CD4-positive, alpha-beta T cell treated with Interleukin-21 for 1 hour (primary cell): ENCODE measurements at places on chromosomes 1 and 21.
A peak's percentile ranks its signal among the peaks of the same experiment; 100 is the strongest.

GRCh38 chr1:15668089-15668754 lies 15.9 kb upstream of the PLEKHM2 start:
- DNase-seq = no peak

DNA sequence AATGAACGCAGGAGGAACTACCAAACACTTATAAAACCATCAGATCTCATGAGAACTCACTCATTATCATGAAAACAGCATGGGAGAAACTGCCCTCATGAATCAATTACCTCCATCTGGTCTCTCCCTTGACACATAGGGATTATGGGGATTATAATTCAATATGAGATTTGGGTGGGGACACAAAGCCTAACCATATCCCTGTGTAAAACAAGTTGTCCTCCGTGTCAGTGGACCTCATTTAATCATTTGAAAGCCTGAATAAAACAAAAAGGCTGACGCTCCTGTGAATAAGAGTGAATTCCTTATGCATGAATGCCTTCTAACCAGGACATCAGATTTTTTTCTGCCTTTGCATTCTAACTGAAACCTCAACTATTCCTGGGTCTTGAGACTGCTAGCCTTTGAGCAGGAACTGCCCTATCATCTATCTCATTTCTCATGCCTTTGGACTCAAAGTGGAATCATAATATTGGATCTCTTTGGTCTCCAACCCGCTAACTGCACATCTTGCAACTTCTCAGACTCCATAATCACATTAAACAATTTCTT lies 648.8 kb downstream of the ADGRL2 start:
- DNase-seq = no peak

GRCh38 chr1:154141240-154141639 lies 13.6 kb downstream of the NUP210L start:
- no peak for DNase-seq

- DNase-seq = peak; percentile 83
Measured at GRCh38 chr1:52552505-52553361, at the start of gene TUT4. TSS of gene TUT4 (minus strand) at chr1:52553092. CDS start at chr1:52526280, 26,812 bp downstream.

- DNase-seq = no peak
Measured at GRCh38 chr1:161987872-161988271, 35.8 kb downstream of the OLFML2B start.

DNA sequence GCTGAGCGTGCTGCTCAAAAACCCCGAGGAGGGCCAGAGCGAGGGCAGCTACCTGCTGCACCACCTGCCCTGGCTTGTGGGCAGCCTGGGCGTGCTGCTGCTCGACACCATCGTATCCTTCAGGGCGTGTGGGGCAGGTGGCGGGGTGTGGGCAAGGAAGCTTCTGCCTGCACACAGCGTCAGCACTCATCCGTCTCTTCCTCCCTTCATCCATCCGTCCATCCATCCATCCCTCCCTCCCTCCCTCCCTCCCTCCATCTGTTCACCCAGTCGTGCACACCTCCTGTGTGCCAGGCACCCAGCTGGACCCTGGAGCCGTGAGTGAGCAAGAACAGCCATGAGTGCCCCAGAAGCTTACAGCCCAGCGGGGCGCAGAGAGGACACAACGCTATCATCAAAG lies 15.2 kb downstream of the SLC66A1 start:
- DNase-seq = no peak

- no peak for DNase-seq
Measured at GRCh38 chr1:245800901-245801605, 646.3 kb downstream of the KIF26B start.

DNA sequence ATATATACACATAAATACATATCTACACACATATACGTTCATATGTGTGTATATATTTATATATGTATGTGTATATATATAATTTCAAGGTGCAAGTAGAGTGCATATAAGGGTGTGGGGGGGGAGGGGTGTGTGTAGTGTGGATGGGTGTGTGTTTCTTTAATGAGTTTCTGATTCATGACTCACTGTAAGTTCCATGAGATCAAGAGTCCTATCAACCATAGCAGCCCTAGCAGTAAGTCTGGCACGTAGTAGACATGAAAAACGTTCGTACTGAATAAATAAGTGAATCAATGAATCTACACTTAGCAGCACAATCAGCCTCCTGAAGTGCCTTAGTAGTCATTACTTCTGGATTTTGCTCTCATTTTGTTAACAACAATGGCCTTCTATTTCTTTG lies 61.9 kb upstream of the KRTAP11-1 start:
- DNase-seq = no peak

- no peak for DNase-seq
Measured at GRCh38 chr21:44548381-44548780, 2.9 kb downstream of the KRTAP10-2 start.

GRCh38 chr1:109133815-109134214 lies 19.9 kb downstream of the ELAPOR1 start:
- DNase-seq = no peak

DNA sequence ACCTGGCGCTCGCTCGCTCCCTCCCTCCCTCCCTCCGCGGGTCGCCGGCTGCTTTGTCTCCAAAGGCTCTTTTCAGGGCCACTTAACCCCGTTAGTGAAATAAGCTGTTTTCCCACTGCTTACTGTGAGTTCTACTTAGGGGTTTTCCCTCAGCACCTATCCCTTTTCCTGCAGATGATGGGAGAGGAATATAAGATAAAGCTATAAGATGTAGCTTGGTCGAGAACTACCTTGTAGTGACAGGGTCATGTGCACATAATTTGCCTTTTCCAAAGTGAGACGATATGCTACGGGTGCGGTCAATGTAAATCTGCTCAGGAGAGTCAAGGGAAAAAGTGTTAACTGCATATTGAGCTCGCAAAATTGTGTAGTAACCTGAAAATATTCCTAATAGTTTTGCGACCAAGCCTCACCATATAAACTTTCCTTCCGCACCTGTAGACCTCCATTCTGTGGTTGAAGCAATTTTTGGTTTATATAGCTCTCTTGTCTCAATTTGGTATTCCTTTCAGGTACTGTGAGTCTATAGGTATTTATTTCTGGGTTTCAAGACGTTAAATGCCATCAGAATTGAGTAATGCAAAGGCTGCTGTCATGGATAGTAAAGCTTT lies 55.8 kb upstream of the BOLA1 start:
- peak; percentile 11 for DNase-seq

DNA sequence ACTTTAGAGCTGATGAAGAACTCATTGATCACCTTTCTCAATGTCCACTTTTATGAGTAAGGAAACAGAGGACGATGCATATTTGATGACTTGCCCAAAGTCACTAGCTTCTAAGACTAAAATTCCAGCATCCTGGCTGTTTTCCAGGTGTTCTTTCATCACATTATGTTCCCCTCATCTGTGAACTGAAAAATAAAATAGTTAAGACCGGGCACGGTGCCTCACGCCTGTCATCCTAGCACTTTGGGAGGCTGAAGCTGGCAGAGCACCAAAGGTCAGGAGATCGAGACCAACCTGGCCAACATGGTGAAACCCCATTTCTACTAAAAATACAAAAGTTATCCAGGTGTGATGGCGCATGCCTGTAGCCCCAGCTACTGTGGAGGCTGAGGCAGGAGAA lies 297.5 kb downstream of the DUSP10 start:
- no peak for DNase-seq

GRCh38 chr1:232902774-232903350 lies 47.5 kb upstream of the NTPCR start:
- no peak for DNase-seq

DNA sequence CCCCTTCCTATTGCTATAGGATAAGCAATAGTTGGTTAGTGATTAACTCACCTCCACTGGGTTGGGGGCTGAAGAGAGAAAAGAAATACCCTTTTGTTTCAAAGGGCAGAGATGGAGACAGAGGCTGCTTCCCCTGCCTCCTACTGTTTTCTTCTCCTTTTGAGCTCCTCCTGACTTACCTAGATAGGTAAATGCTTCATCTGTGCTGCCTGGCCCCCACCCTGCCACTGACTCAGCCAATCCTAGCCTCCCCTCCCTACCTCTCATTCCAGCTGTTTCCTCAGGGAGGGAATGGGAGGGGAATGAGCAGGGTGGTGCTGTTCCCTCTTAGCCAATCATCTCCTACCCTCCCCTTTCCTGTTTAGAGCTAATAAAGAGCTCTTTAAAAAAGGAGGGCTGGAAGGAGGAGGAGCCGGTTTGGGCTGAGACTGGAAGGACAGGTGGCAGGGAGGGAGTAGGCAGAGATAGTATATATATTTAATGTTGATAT lies at the start of gene C1orf116:
Gene C1orf116, minus strand, starts transcription at position 229 of the 490 bp plus-strand sequence. CDS start 5,158 bp downstream, outside the sequence.
- no peak for DNase-seq

GRCh38 chr1:180311011-180311730 lies 81.1 kb downstream of the LHX4 start:
- DNase-seq = no peak

DNA sequence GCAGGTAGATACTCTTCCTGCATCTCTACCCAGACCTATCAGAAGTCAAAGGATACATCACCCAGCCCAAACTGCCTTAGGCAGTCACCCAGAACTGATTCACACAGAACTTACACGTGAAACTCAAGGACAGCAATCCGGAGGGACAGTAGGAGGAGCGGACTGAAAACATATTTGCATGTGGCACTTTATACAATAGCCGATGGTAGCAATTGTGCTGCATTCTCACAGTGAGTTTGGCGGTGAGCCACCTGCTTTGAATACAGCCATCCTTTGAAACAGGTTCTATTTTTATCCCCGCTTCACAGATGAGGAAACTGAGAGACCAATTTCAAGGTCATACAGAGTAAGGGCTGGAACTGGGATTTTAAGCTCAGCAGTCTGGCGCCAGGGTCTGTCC lies 69.5 kb downstream of the EDEM3 start:
- DNase-seq = no peak

- DNase-seq = peak; percentile 28
Measured at GRCh38 chr1:183580281-183580682, 10.0 kb downstream of the NCF2 start.

DNA sequence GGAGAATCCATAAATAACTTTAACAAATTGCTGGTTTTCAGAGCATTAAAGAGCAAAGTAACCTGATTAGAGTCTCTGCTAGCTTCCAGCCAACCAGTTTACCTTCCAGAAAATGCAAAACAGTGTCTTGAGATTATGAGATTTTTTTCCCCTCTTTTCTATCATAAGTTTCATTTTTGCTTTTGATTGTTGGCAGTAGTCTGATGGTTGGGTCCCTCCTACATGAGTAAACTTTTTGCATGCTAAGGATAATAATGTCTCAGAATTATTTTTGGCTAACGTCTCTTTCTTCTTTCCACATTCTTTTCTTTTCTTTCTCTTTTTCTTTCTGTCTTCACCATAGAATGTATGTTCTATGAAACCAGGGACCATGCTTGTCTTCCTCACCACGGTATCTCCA lies 6.3 kb upstream of the ADAMTS5 start:
- DNase-seq = no peak

DNA sequence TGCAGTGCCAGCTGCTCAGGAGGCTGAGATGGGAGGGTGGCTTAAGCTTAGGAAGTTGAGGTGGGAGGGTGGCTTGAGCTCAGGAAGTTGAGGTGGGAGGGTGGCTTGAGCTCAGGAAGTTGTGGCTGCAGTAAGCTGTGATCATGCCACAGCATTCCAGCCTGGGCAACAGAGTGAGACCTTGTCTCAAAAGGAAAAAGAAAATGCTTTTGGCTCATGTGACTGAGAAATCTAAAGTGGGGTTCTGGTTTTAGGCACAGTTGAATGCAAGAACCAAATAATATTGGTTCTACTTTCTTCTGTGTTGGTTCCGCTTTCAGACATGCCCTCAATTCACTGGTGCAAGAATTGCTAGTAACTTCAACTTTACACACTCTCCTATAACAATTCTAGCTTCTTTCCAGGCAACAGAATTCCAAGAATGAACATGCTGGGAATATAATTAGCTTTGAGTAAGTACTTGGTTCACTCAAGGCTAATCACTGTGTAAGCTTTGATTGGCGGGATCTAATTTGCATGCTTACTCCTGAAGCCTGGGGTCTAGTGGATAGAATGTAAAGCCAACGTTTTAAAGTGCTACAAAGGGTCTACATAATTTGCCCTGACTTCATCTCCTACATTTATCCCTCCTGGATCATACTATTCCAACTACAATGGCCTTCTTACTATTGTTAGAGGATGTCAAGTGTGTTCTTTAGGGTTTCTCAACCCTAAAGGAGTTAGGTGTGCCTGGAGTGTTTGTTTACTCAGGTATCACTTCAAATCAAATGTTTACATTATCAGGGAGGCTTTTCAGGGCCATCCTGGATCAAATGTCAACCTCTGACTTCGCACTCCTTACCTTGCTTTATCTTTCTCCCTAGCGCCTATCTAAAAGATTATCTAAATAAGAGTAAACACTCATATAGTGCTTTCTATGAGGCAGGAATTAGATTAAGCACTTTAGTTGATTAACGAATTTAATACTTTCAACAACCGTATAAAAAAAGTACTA lies 115.1 kb downstream of the SLC16A1 start:
- DNase-seq = peak; percentile 1

DNA sequence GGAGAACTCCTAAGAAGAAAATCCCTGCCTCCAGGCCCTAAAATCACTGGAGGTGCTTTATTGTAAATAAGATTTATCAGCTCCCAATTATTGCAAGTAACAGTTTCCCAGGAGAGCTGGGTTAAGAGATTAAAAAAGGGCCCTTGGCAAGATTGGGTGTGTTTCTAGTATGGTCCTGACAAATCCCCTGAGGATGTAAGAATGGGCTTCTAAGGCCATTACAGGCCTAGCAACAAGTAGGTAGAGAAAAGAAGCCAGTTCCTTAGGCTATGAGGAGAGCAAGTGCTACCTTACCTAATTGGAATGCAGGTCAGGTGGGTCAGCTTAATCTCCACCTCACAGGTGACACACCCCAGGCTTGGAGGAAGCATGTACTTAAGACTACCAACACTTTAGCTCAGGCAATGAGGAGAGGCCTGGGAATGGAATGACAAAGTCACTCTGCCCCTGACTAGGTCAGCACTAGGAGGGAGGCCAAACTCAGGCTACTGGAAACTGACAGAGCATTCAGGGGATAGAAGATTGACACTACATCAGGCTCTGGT lies 6.8 kb upstream of the OTUD7B start:
- DNase-seq = no peak

DNA sequence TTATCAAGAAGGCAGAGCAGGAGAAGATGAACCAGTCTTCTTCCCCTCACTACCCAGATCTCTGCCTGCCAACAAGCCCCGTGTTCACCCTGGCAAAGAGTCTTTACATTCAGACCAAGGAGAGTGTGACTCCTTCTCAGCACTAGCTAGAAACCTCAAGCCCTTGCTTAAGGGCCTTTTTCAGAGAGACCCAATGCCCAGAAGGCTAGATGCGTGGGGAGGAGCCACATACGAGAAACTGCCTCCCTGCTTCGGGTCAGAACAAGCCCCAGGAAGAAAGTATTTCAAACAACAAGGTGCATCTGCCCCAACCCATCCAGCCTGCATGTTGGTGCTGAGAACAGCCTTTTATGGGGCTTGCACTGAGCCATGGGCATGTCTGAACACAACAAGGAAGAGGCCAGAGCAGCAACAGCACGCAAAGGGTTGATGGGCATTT lies 152.7 kb upstream of the CAMK1G start:
- DNase-seq = no peak
